ENCODE measurements at places on chromosomes 7 and 10. TPM values are rescaled to one million over a fixed set of nuclear protein-coding genes. Genes with fewer than 3 reads are reported as not detected.

The NAT16 gene
- not detected for total RNA-seq

The LLCFC1 gene
- total RNA-seq: not detected

The AQP1 gene
- total RNA-seq: not detected

DNA sequence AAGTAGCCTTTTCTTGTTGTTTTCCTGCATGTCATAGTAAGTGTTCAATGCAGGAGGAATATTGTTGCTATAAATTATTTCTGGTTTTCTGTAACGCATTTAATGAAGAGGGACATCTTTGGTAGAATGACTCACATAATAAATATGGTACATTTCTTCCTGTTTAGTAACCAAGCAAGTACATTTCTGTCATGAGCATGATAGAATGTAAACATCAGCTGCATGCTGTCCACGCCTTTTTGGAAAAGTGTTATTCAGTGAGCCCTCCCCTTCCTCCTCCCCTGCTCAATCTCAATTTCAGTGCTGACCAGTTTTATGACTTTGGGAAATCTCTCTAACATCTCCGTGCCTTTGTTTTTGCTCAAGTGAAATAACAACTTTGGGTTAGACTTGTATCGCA, 664.0 kb downstream of the XPNPEP1 start:
- H3K27ac ChIP-seq: no peak overlapping the region
- H3K36me3 ChIP-seq: no peaks in the 10 kb centered on the region
- no peaks in the 10 kb centered on the region for H3K27me3 ChIP-seq
- DNase-seq: no peak
- no peaks in the 10 kb centered on the region for H3K4me1 ChIP-seq

GRCh38 chr7:116342125-116342524, 131.8 kb downstream of the TES start:
- H3K27ac ChIP-seq: no peak overlapping the region
- H3K4me3 ChIP-seq: no peak overlapping the region
- peaks cover 29% of the 10 kb centered on the region for H3K27me3 ChIP-seq
- DNase-seq: no peak
- no peaks in the 10 kb centered on the region for H3K36me3 ChIP-seq
- peaks cover 7% of the 10 kb centered on the region for H3K4me1 ChIP-seq

DNA sequence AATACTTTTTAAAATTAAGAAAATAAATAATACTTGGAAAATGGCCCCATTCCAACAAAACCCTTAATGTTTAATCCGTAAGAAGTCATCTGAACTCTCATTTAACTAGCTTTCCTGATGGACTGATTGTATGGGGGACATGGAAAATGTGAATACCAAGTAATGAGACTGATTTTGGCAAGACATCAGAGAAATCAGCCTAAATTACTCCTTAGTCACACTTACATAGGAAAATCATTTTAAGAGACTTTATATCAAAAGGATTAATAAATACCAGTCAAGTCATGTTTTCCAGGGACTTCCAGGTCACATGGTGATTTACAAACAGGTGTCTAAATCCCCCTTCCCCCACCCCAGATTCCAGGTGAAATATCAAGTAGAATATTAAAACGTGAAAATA, 58.2 kb downstream of the GRM8 start:
- H3K4me3 ChIP-seq: no peak overlapping the region
- H3K4me1 ChIP-seq: no peaks in the 10 kb centered on the region
- no peak for DNase-seq

DNA sequence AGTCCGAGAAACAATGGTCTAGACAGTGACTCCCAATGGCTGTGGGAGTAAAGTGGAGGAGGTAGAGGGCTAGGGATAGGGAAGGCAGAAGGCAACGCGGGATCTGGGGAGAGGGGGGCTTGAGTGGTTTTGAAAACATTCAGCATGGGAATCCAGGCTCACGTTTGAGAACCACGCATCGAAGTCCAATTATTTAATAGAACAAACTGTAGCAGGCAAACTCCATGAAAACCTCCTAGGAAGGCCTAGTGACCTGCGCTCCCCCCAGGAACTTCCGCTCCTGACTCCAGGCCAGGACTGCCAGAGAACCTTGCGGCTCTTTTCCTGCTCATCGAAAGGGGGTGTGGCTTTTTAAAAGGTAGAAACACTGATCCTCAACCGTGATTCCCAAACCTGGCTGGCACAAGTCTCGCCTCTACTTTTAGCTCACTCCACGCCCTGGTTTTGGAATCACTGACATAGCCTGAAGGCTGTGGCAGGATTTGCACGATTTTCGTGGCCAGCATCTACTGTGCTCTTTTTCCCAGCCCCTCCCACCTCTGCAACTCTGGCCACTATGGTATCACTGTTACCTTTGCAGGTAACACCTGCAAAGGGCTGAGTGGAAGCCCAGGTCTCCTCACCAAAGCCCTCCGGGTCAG, 43.4 kb downstream of the MYOF start:
- H3K27ac ChIP-seq: no peak overlapping the region
- no peak for DNase-seq
- H3K4me3 ChIP-seq: no peak overlapping the region

GRCh38 chr7:94056796-94057207, 52.6 kb upstream of the BET1 start:
- H3K27me3 ChIP-seq: peaks cover 21% of the 10 kb centered on the region
- H3K4me3 ChIP-seq: no peak overlapping the region

GRCh38 chr7:98559219-98559618, 57.9 kb upstream of the NPTX2 start:
- no peak overlapping the region for H3K27ac ChIP-seq
- no peak overlapping the region for H3K4me3 ChIP-seq
- no peaks in the 10 kb centered on the region for H3K4me1 ChIP-seq
- DNase-seq: no peak

- H3K4me3 ChIP-seq: no peak overlapping the region
- no peaks in the 10 kb centered on the region for H3K27me3 ChIP-seq
- H3K27ac ChIP-seq: no peak overlapping the region
- H3K4me1 ChIP-seq: no peaks in the 10 kb centered on the region
Observed at GRCh38 chr10:36683421-36683820, 442.0 kb upstream of the ANKRD30A start.

DNA sequence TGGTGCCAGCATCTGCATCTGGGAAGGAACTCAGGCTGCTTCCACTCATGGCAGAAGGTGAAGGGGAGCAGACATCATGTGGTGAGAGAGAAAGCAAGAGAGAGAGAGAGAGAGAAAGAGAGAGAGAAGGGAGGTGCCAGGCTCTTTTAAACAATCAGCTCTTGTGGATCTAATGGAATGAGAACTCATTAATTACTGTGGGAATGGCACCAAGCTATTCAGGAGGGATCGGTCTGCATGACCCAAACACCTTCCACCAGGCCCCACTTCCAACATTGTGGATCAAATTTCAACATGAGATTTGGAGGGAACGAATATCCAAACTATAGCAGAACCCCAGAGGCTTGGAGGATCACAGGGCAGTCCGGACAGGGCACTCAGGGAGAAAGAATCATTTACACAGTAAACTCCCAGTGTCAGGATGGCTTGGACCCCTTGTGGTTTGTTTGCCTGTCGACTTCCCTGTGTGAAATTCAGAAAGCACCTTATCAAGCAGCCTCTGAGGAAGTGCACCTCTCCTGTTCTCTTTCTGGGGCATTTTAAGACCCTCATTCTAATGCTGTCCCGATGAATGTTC, 308.5 kb downstream of the REEP3 start:
- H3K4me1 ChIP-seq: no peaks in the 10 kb centered on the region
- no peak for DNase-seq
- no peaks in the 10 kb centered on the region for H3K27me3 ChIP-seq
- H3K27ac ChIP-seq: no peak overlapping the region
- H3K4me3 ChIP-seq: no peak overlapping the region
- no peaks in the 10 kb centered on the region for H3K36me3 ChIP-seq

- peaks cover 53% of the 10 kb centered on the region for H3K36me3 ChIP-seq
- peaks cover 2% of the 10 kb centered on the region for H3K4me1 ChIP-seq
- no peak for DNase-seq
- no peak overlapping the region for H3K4me3 ChIP-seq
- H3K27ac ChIP-seq: no peak overlapping the region
- H3K27me3 ChIP-seq: no peaks in the 10 kb centered on the region
Observed at GRCh38 chr7:154987571-154987970, 15.4 kb downstream of the PAXIP1 start.

All from activated T-helper 2 cell treated with anti-CD3 and anti-CD28 coated beads, Interferon-gamma antibody, Interleukin-2, Interleukin-4, amounts not matched to agents 10 μg/mL and 5 μg/mL and 100 μg/mL, durations not matched to agents 14 hours and 24 hours and 36 hours (primary cell).